Stimulated activated CD4-positive, alpha-beta T cell treated with anti-CD3 and anti-CD28 coated beads, Interleukin-12 subunit alpha, Interleukin-12 subunit beta, amount 100 ng/mL, for 24 hours (primary cell): ENCODE measurements at places on chromosomes 16 and 17.
A peak's percentile ranks its signal among the peaks of the same experiment; 100 is the strongest.

GRCh38 chr17:63498626-63499195, 21.9 kb downstream of the ACE start:
- DNase-seq, result no peak

DNA sequence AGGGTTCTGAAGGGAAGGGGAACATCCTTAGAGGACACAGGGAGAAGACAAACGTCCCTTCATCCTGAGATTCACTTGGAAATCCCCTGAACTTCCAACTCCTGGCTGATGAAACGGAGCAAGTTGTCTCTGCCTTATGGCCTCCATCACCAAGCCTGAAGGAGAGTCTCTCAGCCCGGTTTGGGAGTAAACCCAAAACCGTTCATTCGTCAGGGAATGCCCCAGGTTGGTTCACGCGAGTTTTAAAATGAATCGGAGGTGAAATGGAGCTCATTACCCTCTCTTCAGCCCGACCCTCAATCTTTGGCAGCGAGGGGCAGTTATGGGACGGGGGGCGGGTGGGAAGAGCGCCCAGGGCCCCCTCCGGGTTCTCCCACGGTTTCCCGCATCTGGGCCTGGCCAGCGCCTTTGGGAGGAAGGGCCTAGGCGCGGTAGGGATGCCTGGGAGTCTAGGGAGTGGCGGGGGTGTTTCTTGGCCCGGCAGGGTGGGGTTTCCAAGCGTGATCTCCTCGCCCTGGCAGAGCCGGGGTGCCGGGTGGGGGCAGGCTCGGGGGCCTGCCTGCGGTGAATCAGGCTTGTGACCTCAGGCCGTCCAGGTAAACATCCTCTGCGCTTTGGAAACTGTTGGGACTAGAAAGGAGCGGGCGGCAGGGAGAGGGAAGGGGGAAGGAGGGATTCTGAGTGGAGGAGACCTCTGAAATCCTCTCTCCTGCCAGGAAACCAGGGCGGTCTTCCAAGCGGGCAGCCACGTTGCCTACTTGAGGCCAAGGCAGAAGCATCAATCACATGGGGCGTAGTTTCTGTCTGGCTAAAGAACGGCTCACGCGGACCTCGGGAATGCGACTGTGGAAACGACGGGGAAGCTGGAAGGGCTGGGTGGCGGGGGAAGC, 24.1 kb upstream of the HOXB13 start:
- no peak for DNase-seq

GRCh38 chr17:66383333-66383732, 80.9 kb downstream of the PRKCA start:
- DNase-seq, result no peak

- no peak for DNase-seq
Measured at GRCh38 chr16:47687694-47688093, 226.6 kb downstream of the PHKB start.

GRCh38 chr16:72317446-72317845, 145.5 kb upstream of the PMFBP1 start:
- no peak for DNase-seq

DNA sequence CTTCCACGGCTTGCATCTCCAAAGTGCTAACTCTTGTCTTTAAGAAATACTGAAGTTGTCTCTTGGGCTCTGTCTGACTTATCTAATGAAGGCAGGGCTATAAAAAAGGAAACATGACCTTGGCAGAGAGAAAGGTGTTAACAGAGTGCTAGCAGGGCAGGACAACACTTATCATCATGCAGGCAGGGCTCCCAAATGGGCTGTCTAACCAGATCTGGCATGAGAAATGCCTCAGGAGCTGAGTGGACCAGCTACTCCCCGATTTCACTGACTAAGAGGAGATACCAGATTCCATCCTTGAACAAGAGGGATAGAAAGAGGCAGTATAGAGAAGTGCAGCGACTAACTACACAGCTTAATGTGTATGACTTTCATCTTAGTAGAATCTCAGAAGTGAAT, 32.6 kb downstream of the PMP22 start:
- DNase-seq, result no peak

- no peak for DNase-seq
Measured at GRCh38 chr16:278863-279366, 1.5 kb upstream of the ARHGDIG start.

DNA sequence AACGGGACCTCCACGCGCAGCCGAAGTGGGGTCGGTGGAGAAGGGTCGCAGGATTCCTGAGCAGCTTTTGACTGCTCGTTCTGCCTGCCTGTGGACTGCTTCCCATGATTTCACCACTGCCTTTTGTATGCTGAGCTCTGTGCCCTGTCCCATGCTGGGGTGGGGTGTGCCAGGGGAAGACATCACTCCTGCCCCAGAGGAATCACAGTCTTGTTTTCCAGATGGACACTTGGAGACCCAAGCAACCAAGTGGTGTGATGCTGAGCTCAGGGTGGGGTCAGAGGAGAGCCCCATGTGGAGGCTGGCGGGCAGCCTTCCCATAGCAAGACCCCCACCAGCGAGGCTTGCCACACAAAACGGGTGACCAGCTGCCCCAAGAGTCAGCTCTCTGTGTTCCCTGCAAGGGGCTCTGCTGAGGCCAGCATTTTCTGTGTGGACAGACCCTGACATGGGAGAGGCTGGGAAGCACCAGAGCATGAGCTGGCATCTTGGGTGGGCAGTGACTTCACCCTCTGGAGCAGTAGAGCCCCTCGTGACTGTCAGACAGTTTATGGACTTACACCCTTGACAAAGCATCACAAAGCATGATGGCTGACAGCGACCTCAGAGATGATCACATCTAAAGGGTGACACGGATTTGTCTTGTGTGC, 111.9 kb downstream of the GNAO1 start:
- DNase-seq, result no peak

GRCh38 chr17:2070241-2071023, 15.5 kb downstream of the HIC1 start:
- peak; percentile 33 for DNase-seq

DNA sequence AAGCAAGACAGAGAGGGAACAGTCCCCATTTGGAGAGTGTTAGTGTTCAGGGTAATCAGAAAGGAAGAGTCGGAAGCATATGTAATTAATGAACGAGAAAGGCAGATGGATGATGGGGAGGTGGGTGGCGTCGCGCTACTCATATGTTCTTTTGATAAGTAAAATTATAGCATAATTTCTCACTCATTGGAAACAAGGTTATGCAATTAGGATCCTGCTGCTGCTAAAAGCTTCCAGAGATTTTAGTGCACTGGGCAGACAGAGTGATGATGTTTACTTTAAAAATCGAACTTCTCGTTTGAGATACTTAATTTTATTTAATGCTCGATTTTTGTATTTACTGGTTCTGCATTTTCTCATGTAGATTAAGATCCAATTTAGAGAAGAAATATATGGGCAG, 96.2 kb downstream of the PRKCA start:
- no peak for DNase-seq

DNA sequence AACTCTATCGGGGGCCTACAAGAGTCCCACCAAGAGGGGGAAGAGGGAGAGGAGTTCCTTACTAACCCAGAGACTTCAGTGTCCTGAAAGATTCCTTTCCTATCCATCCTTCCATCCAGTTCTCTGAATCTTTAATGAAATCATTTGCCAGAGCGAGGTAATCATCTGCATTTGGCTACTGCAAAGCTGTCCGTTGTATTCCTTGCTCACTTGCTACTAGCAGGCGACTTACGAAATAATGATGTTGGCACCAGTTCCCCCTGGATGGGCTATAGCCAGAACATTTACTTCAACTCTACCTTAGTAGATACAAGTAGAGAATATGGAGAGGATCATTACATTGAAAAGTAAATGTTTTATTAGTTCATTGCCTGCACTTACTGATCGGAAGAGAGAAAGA, 70.0 kb downstream of the CDK12 start:
- DNase-seq, result no peak

DNA sequence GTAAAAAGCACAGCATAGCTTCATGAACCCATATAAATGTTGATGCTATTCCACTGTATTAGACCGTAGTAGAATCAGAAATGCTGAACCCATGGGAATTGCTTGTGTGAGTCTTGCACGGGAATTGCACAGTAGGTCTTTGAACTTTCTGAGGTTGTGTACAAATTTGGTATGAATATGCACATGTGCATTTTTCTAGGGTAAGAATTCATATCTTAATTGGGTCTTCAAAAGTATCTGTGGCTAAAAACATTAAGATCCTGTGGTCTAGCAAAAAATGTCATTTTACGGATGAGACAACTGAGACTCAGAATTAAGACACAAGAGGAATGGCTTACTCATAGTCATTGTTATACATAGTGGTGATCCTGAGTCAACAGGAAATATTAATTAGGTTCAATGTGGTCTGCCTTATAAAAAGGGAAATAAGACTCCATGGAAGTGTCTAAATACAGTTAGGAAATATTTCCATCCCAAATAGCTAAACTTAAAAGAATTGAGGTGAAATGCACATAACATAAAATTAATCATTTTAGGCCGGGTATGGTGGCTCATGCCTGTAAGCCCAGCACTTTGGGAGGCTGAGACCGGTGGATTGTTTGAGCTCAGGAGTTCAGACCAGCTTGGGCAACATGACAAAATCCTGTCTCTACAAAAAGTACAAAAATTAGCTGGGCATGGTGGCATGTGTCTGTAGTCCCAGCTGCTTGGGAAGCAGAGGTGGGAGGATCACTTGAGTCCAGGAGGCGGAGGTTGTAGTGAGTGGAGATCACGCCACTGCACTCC, 22.8 kb downstream of the TAOK1 start:
- DNase-seq, result no peak

GRCh38 chr17:71107136-71107535, 937.8 kb downstream of the KCNJ2 start:
- no peak for DNase-seq

GRCh38 chr16:81723098-81723723, 55.9 kb upstream of the PLCG2 start:
- no peak for DNase-seq

DNA sequence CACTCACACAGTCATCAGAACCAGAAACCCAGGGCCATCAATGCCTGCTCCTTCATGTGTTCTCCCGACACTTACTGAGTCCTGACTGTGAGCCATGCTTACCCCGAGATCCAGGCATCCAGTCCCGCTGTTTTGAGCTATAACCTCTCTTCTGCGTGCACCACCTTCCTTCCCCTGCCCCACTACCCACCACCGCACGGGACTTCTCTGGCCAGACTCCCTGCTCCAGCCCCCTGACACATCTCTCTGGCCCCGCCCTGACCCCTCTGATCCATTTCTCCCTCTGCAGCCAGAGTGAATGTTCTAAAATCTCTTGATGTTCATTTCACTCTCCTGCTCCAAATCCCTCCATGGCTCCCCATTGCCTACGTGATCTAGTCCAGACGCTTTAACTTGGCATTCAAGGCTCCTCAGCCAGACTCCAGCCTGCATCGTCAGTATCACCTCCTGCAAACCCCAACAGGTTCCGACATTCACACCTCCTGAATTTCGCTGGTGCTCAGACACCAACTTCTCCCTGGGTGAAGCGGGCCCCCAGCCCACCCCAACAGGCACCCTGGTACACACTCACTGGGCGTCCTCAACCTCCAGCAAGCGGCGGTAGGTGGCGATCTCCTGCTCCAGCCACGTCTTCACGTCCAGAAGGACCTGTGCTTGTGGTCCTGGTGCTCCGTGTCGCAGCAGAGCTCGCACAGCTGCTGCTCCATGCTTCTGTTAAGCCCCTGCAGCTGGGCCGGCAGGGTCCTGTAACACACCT, 3.1 kb upstream of the KRT17 start:
- no peak for DNase-seq

- no peak for DNase-seq
Measured at GRCh38 chr16:66486773-66487579, 59.9 kb downstream of the BEAN1 start.

DNA sequence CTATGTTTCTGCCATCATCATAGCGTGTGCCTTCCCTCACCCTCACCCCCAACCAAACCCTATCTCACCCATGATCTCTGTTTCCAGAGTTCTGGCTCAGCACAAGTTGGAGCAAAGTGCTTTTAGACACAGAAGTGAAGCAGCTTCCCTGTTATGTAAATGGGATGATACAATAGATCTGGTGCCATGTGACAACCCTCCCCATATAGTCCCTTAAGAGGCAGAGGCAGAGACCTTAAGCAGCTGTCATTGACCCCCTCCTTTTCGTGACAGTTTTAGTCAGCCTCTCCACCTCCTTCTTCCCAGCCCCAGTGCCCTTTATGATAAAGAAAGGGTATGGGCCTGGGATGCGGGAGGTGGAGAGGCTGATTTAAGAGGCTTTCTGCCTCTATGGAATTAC, 40.3 kb upstream of the MED13 start:
- no peak for DNase-seq

GRCh38 chr17:73773702-73774101, 129.5 kb upstream of the SDK2 start:
- DNase-seq, result no peak

- no peak for DNase-seq
Measured at GRCh38 chr17:68734187-68734900, 133.2 kb upstream of the FAM20A start.

- DNase-seq, result no peak
Measured at GRCh38 chr17:4766201-4766600, 5.5 kb upstream of the TM4SF5 start.

GRCh38 chr17:47682138-47682537, 11.8 kb upstream of the TBKBP1 start:
- no peak for DNase-seq

DNA sequence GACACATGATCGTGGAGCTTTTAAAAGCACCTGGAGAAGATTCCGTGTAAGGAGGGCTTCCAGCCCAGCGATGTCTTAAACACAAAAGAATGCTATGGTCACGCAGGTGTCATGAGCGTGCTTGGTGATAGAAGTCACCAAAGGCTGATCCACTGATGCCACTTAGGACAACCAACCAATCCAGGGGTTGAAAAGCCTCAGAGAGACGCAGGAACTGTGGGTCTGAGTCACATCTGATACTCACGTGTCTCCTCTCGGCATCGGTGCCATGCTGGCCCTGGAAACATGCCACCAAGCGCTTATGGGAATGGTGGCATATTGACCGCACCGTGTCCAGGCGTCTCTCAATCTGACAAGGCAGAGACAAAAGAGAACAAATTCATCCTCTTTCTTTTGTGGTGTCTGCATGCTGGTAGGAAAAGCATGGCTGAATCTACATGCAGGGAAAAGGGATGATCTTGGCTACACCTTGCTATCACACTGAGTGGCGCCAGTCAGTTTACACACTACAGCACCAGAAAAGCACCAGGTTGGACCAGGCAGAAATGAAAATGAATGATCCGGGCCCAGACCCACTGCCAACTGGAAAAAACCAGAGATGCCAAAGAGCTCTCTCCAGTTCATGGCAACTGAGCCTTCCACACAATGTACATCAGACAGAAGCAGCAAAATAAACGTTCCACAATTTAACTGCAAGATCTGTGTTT, 38.0 kb downstream of the ARHGAP17 start:
- DNase-seq, result no peak
